ENCODE measurements at places on chromosomes 11 and 22.

GRCh38 chr11:85694385-85694980, 8.5 kb upstream of the CCDC89 start:
- no peak for DNase-seq

DNA sequence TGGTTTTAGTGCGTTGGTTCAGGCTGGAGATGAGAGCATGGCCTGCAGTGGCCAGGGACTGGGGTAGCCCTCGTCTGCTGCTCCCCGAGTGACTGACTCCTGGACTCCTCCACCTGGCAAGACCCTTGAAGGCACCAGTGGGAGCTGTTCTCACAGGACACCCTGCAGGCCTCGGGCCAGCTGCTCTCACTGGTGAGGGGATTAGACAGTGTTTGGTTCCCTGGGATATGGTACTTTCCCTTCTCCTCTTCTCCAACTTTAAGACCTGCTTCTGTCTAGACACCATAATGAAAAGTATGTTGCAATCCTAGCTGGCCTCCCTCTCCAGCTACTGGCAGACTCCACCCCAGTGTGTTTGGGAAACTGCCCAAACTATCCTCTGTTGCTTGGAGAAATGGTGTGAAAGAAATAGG, 168.8 kb upstream of the CADM1 start:
- DNase-seq = no peak

GRCh38 chr11:113947994-113948393, 26.9 kb upstream of the HTR3A start:
- DNase-seq = no peak

DNA sequence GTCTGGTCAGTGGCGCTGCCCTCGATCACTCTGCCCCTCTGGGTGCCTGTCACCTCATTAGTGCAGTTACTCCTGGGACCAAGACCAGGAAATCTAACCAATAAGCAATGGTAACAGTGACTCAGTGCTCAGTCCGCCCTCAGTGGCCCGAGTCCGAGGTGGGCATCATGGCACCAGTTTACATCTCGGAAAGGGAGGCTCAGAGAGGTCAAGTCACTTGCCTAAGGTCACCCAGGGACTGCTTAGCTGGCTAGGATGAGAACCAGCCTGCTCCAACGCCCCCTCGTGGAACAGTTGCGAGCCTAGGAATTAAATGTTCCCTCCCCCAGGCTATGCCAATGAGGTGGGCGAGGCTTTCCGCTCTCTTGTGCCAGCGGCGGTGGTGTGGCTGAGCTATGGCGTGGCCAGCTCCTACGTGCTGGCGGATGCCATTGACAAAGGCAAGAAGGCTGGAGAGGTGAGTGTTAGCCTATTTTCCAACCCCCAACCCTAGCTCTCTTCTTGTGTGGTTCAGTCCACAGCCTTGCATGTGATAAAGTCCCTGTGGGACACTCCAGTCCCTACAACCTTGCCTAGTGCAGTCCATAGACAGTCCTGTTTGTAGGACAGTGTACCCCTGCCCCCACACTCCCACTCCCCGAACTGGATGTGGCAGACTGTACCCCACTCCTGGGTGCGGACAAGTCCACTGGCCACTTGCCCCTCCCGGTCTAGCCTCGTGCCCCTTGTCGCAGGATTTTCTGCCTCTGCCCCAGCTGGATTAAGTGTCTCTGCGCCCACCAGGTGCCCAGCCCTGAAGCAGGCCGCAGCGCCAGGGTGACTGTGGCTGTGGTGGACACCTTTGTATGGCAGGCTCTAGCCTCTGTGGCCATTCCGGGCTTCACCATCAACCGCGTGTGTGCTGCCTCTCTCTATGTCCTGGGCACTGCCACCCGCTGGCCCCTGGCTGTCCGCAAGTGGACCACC, 1.1 kb downstream of the MTFP1 start:
- peak; percentile 90 for DNase-seq

DNA sequence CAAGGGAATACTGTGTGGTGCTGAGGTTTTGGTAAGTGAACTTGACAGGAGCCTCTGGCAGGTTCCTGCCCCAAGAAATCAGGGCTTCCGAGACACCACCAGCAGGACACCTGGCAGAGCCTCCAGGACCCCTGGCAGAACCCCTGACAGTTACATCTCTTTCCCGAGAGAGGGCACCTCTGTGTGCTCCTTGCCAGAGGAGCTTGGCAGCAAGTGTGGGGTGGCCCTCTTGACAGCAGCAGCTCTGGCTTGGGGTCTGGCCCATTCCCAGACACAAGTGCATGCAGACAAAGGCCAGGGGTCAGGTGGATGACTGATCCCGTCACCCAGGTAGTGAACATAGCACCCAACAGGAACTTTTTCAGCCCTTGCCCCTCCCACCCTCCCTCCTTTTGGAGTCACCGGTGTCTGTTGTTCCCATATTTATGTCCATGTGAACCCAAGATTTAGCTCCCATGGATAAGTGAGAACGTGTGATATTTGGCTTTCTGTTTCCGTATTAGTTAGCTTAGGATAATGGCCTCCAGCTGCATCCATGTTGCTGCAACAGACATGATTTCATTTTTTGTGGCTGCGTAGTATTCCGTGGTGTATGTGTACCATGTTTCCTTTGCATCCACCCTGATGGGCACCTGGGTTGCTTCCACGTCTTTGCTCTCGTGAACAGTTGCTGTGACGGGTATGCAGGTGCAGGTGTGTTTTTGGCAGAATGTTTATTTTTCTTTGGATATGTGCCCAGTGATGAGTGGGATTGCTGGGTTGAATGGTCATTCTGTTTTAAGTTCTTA, 21.2 kb upstream of the OSBPL5 start:
- DNase-seq = no peak

- DNase-seq = no peak
Measured at GRCh38 chr11:2920343-2920742, 8.9 kb downstream of the PHLDA2 start.

DNA sequence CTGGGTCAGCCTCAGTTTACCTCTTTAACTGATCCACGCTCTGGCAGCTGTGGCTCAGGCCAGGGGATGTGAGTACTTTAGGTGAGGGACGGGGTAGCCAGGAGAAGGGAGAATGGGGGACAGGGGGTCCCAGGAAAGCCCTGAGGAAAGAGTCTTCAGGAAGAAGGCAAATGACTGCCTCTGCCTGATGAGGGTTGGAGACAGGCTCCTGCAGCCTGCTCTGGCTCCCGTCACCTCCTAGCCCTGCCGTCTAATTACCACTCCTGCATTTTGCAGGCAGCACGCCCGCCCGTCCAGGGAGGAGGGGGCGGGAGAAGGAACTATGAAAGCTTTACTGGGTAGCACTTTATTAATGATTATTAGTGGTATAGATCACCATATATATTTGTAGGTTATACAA, 116.6 kb downstream of the CEP164 start:
- no peak for DNase-seq
